ENCODE measurements at places on chromosomes 11 and 22.

- no peak for DNase-seq
Observed at GRCh38 chr11:134765565-134765964, 353.5 kb upstream of the B3GAT1 start.

DNA sequence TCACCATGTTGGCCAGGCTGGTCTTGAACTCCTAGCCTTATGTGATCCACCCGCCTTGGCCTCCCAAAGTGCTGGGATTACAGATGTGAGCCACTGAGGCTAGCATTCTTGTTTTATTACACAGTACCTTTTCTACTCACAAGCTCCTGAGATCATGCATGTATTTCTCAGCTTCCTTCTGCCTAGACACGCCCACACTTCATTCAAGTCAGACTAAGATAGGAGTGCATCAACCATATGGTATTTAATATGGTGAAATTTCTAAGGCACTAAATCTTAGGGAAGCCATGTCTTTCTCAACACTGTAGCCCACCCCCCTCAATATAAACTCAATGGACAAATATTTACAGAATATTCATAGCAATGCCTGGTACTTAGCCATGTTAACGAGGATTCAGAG lies 62.1 kb downstream of the SLC25A17 start:
- no peak for DNase-seq

GRCh38 chr11:6225024-6225423 lies 9.4 kb downstream of the FHIP1B start:
- no peak for DNase-seq

DNA sequence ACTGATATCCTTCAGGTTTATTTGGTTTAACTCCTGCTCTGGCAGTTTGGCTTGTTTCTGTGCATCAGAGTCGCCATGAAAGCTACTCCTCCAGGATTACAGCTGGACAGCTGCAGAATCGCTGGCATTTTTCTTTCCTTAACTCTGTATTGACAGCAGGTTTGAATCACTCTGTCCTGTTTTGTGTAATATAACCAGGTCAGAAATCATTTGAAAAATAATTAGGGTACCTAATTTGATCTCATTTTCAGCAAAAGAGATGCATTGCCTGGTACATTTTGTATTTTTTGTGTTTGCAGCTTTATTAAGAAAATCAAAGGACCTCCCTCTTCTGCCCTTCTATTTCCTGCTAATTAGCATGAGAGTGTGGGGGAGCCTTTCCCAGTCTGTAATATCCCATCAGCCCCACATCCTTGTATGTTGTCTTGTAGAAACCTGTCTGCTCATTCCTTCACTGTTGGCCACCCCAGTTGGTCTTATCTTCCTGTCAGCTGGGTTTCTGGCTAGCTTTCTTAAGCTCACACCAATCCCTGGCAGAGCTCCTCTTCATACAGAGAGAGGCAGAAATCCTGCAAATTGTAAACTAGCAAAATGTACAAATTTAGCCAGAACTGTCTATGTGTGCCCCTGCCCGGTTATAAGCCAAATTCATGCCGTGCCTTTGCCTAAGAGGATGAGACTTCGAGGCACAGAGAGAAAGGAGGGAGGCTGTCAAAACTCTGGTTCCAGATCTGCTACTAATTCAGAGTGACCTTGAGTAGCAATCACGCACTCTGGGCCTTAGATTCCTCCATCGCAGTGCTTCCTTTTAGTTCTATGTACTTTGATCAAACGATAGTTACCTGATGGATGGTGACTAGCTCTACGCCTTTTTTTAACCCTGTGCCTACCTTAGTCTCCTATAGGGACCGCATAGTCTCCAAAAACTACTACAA lies 200.6 kb downstream of the NAV2 start:
- no peak for DNase-seq

DNA sequence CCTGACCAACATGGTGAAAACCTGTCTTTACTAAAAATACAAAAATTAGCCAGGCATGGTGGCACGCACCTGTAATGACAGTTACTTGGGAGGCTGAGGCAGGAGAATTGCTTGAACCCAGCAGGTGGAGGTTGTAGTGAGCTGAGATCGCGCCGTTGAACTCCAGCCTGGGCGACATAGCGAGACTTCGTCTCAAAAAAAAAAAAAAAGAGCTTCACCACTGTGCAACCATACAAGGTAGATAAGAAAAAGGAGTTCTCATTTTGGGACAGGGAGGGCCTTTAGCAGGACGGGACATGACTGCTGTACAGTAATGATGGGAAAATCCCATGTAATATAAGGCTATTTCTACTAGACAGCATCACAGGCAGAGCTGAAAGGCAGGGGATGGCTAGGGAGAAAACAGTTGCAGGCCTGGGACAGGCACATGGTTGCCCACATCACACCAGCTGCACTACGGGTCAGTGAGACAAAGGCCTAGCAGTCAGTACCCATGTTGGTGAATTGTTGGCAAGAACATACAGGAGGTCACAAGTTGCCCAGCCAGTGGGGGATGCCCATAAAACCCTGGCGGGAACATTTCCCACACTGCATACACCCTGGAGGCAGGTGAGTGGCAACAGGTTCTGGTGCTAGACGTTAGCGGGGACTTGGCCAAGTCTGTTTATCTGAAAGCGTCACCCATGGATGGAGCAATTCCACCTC lies 5.4 kb downstream of the TANGO2 start:
- no peak for DNase-seq

DNA sequence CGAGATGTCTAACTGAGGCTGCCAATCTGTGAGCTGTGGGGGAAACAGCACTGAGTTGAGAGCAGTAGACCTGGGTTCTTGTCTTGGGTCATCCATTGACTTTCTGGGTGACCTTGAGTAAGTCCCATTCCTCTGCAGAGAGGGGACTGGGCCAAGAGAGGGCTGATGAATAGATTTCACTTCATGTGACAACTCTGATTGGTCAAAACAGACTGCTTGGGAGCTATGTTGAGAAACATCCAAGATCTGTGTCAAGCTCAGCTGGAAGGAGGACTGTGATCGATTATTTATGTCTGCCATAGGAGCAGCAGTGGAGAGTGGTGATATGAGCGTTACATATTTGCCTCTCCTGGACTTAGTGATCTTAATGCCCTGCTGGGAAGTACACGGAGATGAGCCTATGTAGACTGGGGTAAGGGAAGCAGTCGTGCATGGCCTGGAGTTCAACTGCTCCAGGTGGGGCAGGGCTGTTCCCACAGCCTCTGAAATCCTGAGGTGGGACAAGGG lies 47.7 kb downstream of the OTOG start:
- no peak for DNase-seq

GRCh38 chr11:36509201-36509639 lies 852 bp downstream of the TRAF6 start:
- DNase-seq, result no peak

DNA sequence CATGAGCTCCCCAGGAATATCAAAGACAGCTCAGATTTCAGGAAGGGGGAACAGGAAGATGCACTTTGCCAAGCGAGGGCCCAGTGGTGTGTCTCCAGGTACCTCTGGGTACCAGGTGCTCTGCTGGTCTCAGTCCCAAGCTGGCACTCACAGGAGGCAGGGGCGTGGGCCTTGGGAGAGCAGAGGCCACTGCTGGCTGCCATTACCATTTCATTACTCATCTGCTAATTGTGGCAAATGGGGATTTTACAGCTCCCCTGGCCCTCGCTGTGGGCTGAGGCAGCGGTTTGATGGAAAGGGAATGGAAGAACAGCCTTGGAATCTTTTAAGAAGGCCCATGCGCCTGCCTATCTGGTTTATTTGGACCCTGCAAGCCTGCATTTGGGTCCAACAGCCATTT lies 192.0 kb upstream of the NAV2 start:
- no peak for DNase-seq

DNA sequence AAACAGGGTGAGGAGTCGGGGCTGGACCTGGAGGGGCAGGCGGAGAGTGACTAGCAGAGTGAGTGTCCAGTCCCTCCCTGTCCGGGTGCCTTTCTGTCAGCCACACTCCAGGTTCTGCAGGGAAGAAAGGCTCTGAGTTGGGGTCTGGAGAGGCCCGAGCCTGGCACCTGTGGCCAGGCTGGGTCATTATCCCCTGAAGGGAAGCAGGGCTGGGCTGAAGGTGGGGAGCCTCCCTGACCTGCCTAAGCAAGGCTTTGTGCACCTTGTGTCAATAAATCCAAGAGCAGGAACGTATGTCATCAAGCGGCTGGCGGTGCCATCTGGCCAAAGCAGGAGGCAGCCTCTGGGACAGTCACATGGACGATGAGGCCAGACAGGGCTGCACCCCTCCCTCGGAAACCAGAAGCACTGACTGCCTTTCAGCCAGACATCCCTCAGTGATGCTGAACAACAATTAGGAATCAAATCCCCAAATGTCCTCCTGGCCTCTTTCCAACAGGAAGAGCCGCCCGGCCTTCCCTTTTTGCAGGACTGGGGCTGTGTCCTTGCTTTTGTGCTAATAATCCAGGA lies 73.9 kb upstream of the FGF3 start:
- peak; percentile 8 for DNase-seq

DNA sequence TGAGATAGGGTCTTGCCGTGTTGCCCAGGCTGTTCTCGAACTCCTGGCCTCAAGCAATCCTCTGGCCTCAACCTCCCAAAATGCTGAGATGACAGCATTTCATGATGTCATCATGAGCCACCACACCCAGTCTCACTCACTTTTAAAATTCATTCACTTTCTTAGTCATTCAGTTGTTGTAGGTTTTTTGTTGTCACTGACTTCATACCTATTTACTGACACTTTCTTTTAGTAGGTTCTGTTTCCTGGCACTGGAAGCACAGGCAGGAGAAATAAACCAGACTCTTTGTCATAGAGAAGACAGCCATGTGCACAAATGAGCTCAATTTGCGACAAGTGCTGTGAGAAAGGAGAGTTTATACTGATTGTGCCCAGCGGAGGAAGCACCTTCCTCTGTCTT lies 10.5 kb downstream of the ART5 start:
- no peak for DNase-seq

GRCh38 chr11:13682212-13682611 lies 13.7 kb downstream of the FAR1 start:
- no peak for DNase-seq

DNA sequence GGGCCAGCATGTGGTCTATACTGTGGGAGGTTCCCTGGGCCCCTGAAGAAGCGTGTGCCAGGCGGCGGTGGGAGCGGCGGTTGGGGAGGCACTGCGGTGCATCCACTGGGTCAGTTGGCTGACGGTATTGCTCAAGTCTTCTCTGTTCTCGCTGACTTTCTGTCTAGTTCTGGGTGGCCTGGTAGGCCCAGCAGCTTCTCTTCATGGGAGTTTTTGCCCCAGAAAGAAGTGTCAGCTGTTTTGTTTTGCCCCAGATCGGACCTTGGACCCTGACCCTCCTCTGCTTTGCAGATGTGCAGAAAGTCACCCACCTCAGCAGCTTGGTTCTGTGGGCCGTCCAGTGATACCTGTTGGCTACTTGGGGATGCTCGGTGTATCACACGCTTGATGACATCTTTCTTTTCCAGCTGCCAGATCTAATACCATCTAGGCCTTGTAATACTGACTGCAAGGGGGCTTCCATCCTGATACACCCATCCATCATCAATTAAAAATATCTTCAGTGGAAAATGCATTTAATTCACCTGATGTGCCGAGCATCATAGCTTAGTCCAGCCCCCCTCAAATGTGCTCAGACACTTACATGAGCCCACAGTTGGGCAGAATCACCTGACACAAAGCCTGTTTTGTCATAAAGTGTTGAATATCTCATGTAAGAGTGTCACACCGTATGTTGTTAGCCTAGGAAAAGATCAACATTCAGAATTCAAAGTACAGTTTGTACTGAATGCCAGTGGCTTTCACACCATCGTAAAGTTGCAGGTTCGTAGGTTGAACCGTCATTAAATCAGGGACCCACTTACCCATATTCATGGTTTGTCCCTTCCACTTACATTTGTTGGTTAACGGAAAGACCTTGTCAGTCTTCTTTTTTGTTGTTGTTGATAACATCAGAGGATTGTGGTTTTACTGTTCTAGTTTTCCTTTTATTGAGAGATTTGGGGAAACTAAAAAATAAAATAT lies 13.9 kb downstream of the ZBED4 start:
- DNase-seq, result no peak

All from WTC11 (cell line).